ENCODE measurements at places on chromosomes 5 and 9.

DNA sequence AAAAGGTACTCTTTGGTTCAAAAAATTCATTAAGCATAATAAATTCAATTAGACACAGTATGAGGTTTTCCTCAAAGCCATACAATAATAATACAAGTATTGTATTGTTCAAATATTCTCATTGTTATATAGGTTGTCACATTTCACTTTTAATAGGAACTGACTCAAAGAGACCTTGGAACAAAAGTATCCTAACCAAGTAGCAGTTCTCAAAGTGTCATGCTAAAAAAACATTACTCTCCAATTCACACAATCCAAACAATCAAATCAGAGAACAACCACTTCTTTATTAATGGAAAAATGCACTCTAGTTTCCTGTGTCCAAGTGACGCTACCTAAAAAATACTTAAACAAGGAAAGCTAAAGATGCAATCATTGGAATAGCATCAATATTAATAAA, 115.4 kb downstream of the DENND1A start:
- no peak for DNase-seq

DNA sequence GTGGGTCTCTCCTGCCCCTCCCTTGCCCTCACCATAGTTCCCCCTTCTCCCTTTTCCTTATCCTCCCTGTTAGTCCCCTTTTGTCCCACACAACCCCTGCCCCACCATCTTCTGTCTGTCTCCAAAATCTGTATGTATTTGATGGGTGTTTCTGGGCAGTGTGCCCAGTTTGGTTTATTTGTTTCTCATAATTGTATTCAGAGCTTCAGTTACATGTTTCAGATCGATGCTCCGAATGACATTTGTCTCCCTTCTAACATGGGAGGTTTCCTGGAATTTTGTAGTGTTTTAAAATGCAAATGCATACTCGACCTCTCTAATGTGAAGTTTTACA, 22.2 kb downstream of the FBXL7 start:
- DNase-seq: peak; percentile 26

DNA sequence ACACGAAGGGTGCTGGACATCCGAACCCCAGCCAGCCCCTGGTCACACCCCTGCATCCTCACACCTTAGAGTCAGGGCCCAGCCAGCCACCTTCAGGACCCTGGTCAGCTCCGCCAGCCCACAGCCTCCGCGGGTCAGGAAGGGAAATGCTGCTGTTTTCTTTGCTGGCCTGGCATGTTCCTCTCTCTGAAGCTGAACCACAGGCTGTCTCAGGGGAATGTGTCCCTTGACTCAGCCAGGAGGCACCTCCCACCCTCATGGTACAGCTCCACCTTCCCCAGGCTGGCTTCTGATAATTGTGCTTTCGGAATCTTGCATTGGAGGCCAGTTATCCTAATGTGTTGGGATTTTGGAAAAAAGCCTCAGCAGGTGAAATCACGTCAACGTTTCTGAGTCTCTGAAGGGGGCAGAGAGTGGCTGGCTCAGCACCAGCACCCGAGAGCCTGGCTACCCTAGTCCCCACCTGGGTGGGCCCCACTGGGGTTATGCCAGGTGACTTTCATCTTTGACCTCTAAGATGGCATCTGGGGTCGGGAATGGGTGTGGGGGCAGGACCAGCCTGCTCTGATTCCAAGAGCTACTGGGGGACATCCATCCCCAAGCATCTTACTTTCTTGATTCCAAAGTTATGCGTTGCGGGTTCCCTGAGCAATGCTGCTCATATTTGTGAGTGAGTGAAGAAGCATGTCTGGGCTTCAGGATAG, 9.8 kb upstream of the OLFM1 start:
- DNase-seq: no peak

DNA sequence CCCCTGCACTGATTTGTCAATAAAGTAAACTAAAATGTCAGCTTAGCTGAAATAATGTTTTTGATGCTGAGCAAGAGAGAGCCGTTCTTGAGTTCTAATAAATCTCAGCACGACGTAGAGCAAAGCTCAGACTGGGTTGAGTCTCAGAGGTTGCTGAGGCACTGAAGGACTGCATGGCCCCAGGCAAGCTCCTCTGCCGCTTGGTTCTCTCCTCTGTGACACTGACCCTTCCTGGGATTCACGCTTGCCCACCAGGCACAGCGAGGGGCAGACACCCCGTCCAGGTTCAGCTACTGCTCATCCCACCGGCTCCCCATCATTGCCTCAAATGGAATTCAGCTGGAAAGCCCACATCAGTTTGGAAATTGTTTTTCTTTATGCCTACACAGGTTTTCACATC, 129.8 kb downstream of the IRX2 start:
- no peak for DNase-seq

DNA sequence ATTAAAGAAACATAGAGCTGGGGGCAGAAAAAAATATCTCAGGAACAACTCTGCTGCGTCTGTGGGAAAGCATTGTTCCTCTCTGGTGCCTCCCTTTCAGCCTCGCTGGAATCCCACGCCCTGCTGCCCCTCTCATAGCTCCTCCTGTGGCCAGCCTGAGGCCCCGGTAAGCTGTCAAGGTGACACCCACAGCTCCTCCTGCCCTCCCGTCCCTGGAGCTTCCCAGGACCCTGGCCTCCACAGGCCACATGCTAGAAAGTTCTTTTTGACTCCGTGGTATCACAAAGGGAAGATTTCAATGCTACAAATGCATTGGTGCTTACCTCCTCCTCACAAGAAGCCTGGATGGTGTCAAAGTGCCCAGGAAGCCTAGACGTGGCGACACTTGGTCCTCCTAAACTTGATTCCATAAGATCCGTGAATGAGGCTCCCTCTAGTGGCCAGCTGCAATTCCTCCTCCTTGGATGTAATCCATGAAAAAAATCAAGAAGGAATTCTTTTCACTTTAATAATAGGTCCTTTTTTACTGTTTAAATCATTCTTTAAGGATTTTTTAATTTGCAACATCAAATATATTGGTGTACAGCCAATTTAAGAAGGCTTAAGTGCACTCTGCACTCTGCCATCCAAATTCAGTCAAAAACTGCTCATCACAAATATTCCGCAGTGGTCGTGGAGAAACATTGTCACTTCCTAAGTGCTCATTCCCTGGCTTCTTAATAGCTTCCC, 104.9 kb downstream of the CFAP90 start:
- peak; percentile 91 for DNase-seq

GRCh38 chr5:2139478-2139877, 256.8 kb upstream of the IRX4 start:
- DNase-seq: no peak

DNA sequence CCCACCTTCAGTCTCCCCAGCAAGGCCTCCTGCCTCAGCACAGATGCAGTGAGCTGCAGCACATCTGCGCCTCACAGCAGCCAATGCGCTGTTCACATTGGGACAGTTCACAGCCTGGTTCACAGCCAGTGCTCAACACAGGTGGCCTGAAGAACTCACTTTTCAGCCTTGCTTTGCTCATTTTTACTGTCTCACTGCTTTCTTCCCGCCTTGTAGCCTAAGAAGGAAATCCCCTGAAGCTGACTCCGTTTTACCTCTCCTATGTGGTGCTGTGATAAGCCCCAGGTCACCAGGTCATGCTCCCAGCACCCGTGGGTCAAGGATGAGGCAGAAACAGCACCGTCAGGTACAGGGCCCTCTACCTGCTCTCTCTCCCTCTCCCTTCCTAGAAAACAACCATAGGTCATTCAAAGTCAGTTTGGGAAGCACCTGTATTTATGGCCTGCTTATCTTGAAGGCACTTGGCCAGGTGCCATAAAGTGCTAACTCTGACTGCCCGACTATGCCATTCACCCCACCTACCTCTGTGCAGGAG, 1.1 kb downstream of the GCNT4 start:
- DNase-seq: no peak
